T-helper 17 cell (primary cell): ENCODE measurements at places on chromosomes 1 and 21.
A peak's percentile ranks its signal among the peaks of the same experiment; 100 is the strongest.

GRCh38 chr1:167943541-167943940 lies 6.7 kb upstream of the MPC2 start:
- no peak for DNase-seq

DNA sequence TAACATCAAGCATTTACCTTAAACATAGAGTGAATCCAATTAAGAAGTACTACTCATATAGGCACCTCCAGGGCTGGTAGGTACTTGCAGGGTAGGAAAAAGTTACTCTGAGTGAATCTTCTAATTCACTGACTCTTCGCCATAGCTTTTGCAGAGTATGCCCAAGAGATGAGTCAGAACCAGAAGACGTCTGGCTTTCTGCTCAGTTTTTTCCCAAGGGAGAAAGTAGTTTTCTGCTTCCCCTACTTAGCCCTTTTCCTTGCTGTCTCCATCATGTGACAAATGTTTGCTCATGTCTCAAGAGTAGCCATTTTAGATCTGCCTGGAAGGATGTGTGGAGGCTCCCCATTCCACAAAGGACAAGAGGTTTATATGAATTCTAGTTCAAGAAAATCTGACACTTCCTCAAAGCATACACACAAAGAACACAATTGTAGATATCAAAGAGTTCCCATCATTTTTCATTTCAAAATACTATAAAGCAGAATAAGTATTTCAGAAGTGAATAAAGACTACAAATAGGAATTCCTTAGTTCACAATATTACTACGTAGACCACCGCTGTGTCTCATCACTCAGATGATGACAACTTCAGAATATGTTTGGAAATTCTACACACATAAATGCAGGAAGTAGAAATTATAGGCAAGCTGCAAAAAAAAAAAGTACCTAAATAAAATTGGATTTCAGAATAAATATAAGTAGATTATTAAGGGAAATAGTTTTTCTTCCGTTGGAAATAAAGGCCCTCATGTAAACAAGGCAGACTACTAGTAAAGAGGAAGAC lies 98.5 kb downstream of the ASH1L start:
- no peak for DNase-seq

GRCh38 chr1:154694995-154695394 lies 87.0 kb upstream of the ADAR start:
- no peak for DNase-seq

- no peak for DNase-seq
Observed at GRCh38 chr1:100810360-100810759, 84.3 kb downstream of the EXTL2 start.

DNA sequence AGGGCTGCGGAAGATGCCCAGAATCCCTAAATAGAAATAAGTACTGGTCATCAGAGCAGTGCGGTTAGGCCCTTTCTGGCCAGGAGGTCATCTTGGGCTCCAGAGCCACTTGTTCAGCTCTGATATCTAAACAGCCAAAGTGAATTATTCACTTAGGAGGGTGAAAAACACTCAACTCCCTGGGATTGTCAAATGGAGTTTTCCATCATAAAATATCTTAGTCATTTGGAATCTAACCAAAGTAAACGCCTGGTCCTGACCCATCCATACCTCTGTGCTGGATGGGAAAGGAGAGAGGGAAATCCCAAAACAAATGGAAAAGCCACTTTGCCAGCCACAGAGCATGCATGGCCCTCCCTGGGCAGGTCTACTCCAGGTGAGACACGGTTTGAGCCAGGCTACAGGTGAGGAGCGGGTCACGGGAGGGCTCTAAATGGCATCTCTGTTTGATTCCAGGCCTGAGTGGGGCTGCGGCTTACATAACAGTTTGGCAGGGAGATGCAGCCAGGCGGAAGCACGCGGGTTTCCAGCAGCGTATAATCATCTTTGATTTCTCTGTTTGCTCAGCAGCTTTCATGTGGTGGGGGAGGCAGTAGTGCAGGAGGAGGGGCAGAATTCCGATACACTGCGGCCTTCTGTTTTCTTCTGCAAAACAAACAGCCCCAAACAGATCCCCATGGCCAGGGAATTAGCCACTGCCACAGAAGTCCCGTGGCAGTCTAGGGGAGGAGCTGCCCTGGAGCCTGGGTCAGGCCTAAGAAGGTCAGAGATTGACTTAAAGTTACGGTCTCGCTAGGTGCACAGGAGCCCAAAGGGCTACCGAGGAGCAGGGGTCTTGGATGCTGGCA lies 59.1 kb upstream of the ZNF648 start:
- DNase-seq, result no peak

DNA sequence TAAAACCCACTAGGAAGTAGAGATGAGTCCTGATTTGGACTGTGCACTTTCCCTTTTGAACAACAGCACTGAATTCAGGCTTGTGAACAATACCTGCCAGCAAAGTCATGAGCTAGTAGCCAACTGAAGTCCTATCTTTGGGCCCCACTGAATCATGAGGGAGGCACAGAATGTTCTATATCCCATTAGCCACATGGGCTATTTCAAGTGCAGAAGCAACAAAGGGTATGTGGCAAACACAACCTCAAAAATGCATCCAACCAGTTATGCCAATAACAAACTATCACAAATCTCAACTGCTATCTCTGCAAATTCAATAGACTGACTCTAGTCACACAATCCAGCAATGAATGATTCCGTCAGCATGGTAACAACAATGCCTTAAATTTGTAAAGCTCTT lies 276.0 kb downstream of the MRPL39 start:
- DNase-seq, result no peak

DNA sequence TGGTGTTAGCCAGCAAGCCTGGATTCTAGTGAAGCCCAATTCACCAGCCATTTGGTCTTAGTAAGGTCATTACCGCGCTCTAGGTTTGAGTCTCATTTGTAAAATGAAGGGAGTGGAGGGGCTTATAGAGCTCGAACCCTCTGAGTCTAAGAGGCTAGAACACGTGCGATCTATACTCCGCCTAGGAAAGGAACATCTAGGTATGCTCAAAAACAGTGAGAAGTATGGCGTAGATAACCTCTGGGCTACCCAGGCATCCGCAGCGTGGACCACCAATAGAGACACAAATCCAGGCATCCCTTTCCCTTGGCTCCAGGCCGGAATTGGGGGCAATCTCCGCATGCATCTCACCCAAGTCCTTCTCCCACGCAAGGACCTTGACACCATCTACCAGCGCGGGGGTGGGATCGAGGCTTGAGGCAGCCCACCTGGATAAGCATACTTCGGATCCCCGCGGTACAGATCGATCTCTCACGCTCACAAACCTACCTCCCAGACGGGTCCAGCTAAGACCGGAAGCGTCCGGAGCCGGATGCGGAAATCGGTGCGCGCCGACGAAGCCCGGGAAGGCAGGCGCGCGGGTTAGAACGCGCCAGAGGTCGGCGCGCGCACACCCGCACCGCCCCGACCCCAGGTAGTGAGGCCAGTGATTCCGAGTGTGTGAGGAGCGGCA lies at the start of gene METTL25B:
METTL25B (plus strand) TSS at position 544 of the 673 bp plus-strand sequence. CDS start 636 bp downstream, outside the sequence.
- DNase-seq, result peak; percentile 59

DNA sequence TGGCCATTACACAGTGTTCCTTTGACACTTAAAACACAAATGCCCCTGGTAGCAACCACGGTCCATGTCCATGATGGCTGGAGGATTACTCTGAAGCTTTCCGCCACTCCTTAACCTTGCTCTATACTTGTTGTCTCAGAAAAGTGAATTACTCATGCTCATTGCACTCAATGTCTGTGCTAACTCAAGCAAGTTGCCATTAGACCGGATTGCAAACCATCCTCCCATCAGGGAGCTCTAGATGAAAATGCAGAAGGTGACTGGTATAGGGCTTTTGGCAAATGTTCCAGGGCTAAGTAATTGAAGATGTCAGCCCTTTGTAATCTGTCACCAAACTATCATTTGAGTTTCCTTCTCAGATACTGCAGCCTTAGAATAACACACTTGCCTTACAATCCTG lies 1288.3 kb upstream of the B3GALT2 start:
- no peak for DNase-seq

GRCh38 chr1:58823481-58824010 lies 39.7 kb upstream of the JUN start:
- no peak for DNase-seq

GRCh38 chr1:203475012-203475981 lies at the start of gene PRELP:
PRELP (plus strand) TSS chr1:203475806; CDS start chr1:203483185, 7,379 bp downstream.
- no peak for DNase-seq

GRCh38 chr1:85630493-85630892 lies 49.9 kb downstream of the CCN1 start:
- no peak for DNase-seq

GRCh38 chr1:239128541-239128940 lies 257.8 kb upstream of the CHRM3 start:
- DNase-seq, result no peak

GRCh38 chr1:232287676-232288569 lies 342.0 kb downstream of the SIPA1L2 start:
- DNase-seq, result no peak

- DNase-seq, result no peak
Observed at GRCh38 chr1:91795591-91796389, 90.2 kb downstream of the TGFBR3 start.

- DNase-seq, result no peak
Observed at GRCh38 chr1:51627672-51628071, 10.8 kb downstream of the OSBPL9 start.

GRCh38 chr1:172838680-172839313 lies 179.9 kb downstream of the FASLG start:
- no peak for DNase-seq

GRCh38 chr1:111507411-111508201 lies 4.2 kb upstream of the ADORA3 start:
- DNase-seq, result peak; percentile 13

DNA sequence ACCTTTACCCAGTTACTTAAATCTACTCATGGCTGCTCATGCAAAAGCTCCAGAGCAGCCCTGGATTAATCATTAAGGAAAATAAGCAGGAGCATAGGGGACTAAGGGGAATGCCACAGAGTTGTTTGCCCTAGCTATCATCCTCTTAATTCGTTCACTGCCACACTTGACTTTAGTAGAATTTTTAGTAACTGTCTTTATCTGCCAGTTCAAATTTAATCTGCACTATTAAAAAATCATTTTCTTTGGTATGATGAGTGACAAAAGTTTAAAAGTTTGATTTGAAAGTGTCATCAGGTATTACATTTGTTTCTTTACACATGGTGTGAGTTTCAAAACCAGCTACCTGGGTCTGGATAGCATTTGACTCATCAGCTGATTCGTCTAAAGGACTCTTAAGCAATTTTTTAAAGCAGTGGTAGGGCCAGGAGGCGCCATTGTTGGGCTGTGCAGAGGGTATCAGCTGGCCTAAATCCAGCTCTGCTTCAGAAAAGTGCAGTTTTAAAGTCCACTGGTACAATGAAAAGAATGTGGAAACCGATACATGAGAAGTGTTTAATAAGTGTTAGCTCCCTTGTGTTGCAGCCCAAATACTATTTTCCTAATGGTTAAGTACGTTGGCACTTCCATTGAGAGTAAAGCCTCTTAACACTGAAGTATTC lies 69.9 kb upstream of the DR1 start:
- no peak for DNase-seq

- DNase-seq, result no peak
Observed at GRCh38 chr1:245587435-245588115, 432.8 kb downstream of the KIF26B start.

DNA sequence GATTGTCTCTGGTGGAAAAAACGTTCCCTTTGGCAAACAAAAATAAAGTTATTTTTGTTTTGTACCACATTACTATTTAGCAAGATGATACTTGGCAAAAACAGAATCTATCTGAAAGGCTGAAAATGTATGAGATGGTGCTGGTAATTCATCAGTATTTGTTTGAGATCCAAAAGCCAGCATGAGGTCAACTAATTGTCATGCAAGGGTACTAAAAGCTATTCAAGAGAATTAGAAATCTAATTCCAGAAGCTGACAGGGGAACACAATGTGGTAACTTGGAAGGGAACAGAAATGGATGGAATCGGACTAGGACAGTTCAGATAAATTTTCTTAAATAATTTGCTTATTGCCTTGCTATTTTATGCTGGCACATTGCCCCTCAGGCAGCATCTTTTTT lies 263.8 kb downstream of the KCNT2 start:
- DNase-seq, result no peak

DNA sequence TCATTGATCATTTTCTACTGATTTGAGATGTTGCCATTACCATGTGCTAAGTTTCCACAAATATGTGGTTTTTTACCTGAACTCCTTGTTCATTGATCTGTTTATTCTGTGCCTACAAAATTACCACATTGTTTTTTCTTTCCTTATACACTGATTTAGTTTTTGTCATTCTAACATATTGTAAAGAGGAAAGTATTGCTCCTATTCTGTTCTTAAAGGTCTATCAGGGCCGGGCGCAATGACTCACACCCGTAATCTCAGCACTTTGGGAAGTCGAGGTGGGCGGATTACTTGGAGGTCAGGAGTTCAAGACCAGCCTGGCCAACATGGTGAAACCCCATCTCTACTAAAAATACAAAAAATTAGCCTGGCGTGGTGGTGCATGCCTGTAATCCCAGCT lies 75.1 kb downstream of the CAMTA1 start:
- DNase-seq, result no peak

DNA sequence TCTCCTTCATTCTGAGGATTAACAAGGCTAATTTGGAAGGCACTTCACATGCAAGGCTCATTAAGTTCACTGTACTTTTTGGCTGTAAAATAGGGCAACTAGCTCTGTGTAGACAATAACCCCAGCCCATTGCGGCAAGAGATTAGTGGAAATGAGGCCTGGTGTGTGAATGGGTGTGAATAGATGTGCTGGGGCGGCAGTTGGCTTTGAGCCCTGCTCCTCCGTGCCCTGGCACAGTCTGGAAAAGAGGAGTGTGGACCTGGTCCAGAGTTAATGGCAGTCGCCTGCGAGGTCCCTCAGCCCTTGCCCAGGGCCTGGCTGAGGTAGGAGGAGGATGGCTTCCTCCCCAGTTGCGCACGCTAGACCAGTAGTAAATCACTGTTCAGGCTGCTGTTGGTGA lies 4.8 kb downstream of the KISS1 start:
- DNase-seq, result no peak

- no peak for DNase-seq
Observed at GRCh38 chr1:43558346-43558841, 27.7 kb downstream of the PTPRF start.

- no peak for DNase-seq
Observed at GRCh38 chr1:47841356-47841755, 155.8 kb downstream of the TRABD2B start.

DNA sequence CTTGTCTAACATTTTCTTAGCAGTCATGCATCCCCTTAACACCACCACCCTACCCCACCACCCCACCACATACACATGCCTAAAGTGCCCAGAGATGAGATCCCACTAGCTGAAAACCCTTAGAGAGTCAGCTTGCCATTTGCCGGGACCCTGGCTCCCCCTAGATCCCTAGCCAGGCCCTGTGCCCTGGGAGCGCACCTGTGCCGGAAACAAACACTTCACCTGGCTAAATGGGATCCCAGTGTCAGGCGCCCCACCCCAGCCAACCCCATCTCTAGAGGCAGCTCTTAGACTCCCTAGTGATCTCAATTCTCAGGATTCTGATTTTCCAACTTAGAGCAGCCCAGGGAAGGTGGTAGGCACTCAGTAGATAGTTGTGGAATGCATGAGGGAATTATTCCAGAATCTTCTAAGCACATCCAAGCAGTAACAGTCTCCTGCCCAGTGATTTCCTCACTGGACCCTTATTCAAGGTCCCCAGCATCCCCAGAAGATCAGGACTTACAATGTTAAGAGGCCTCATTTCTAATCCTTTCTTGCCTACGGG lies 105.2 kb downstream of the LAMC2 start:
- DNase-seq, result no peak

GRCh38 chr1:30688920-30689794 lies 34.2 kb downstream of the MATN1 start:
- DNase-seq, result no peak

GRCh38 chr1:109863667-109864046 lies 47.0 kb upstream of the CSF1 start:
- DNase-seq, result no peak
